Hippocampal formation (tissue), 2 donors: ENCODE measurements at places on chromosomes 5 and 9.

- DNase-seq: no peak
Measured at GRCh38 chr5:369151-369868, 47.8 kb downstream of the AHRR start.

DNA sequence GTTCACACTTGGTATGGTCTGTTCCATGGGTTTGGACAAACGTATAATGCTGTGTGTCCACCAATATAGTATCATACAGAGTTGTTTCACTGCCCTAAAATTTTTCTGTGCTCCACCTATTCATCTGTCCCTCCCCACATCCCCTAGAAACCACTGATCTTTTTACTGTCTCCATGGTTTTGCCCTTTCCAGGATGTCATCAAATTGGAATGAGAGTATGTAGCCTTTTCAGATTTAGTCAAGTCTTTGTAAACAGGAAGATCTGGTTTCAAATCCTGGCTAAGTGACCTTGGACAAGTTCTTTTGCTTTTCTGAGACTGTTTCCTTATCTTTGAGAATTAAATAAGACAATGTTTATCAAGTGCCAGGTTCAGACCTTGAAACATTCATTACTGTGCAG is 13.2 kb upstream of the LVRN start:
- DNase-seq: no peak

DNA sequence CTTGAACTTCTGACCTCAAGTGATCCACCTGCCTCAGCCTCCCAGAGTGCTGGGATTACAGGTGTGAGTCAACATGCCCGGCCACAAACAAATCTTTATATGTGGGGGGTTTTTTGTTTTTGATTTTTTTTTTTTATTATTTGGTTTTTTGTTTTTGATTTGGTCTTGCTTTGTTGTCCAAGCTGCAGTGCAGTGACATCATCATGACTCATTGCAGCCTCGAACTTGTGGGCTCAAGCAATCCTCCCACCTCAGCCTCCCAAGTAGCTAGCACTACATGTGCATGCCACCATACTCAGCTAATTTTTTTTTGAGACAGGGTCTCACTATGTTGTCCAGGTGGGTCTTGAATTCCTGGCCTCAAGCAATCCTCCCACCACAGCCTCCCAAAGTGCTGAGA is 42.4 kb downstream of the ALDH7A1 start:
- DNase-seq: no peak

DNA sequence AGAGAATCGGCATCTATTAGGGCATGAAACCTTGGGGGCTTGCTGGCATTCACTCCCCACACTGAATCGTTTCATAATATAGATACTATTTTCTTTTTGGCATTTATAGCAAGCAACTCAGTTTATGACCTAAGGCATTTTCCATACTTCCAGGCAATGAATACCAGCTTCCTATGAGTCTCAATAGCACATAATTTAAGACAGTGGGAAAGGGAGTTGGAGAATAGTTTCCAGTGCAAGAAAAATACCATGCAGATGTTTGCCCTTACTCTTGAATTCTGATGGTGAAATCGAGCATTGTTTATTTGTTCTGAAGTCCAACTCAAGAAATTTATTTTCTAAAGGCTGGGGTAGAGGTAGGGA is 175.8 kb upstream of the KLF9 start:
- no peak for DNase-seq

GRCh38 chr9:33719581-33720374 is 75.6 kb upstream of the PRSS3 start:
- DNase-seq: no peak

DNA sequence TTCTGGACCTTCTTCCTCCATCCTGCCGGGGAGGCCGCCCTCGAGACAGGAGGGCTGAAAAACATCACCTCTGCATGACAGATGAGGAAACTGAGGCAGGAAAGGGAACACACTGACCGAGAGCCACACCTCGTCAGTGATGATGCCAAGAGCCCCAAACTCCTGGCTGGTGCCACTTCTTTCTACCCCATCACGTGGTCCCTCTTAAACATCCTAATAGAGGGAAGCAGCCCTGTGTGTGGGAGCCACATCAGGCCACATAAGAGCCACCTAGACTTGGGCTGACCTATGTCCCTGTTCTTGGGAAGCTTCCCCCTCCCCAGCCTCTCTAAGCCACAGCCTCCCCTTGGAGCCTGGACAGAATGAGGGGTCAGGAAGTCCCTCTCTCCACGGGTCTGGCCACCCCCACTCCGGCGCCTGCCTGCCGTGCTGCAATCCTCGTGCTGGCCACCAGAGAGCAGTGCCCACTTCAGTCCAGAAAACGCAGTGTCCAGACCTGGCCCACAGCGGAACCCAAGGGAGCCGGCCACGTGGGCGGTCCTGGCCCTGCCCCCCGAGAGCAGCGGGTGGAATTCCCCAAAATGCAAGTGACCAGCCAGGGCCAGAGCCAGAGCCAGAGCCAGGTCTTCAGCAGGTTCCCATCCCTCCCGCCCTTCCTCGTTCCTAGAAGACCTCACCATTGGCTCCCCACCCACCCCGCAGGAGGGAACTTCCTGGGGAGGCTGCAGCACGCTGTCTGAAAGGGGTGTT is 54.7 kb upstream of the SARDH start:
- peak; percentile 10 for DNase-seq

GRCh38 chr5:143714629-143715028 is 97.3 kb upstream of the HMHB1 start:
- no peak for DNase-seq

DNA sequence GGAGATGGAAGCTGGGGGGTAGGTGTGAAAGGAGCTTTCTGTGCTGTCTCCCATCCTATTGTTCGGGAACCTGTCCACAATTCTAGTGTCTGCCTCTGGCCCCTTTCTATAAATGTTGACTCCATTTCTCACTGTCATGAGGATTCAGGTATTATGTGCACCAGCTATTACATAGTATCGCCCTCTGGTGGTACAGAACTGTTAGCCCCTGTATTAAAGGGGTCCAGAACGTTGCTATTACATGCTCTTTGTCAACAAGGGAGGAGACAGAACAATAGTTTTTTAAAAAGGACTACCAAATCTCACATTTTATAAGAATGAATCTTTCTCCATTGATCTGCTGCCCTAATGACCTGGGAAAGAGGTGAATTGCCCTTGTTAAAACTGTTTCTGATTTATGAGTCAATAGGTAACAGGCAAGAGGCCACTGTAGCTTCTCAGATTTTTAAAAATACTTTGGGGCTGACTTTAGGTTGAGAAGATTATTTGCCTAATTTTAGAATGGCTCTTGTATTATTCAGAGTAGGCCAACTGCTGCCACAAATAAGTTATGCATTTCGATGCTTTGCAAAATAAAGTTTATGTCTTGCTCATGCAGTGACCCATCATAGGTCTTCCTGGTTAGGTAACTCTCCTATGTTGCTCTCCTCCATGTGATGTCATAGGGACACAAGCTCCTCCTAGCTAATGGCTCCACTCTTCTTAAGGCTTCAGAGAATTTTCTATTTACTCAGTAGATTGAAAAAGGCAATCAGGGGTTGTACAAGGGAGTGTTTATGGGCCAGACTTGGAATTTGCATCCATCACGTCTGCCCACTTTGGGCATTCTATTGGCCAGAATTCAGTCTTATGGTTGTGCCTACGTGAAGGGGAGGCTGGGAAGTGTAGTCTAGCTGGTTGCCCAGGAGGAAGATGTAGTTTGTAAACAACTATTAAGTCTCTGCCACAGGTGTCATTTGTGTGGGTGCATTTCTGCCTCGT is 20.8 kb downstream of the DCANP1 start:
- no peak for DNase-seq

DNA sequence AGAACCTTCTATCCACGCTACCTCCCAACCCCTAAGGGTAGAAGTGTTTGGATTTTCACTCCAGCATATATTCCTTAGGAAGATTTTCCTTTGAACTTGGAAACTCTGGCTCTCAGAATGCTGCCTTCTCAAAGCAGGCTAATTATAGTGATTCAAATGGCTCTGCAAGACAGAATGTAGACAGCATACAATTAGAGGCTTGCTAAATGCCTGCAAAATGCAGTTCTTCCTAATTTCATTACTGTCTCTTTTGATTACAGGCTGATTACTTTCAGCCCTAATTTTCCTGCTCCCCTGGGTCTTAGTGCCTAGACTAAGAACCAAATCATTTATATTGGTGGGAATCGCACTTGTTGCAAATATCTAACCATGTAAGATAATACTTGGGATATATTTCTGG is 50.8 kb downstream of the ANKDD1B start:
- DNase-seq: no peak

DNA sequence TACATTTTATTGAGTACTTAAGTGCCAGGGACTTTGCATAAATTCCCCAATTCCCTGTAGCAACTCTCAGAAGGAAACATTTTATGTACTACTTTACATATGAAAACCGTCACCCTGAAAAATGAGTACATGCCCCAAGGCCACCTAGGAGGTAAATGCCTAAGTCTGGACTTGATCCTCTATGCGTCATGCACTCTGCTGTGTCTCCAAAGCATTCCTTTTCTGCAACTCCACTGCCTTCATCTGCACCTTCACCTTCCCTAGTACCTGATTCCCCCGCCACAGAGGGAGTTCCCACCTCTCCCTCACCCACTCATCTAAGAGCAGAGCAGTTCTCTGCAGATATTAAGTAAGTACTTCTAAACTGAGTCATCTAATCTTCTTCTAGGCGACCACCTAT is 75.2 kb upstream of the HRH2 start:
- no peak for DNase-seq

DNA sequence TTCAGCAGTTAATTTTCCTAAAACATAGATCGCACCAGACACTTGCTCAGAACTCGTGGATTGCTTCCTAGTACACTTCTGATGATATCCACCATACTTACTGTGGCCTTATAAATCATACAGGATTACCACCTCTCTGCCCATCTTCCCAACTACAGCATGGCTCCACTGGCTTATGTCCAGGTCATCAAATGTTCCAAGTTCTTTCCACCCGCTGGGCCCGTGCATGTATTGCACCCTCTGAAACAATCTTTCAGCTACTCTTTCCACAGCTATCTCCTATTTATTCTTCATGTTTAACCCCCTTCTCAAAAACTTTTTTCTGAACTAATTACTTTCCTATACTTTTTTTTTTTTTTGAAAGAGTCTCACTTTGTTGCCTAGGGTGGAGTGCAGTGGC is 18.5 kb downstream of the FBXW2 start:
- no peak for DNase-seq

DNA sequence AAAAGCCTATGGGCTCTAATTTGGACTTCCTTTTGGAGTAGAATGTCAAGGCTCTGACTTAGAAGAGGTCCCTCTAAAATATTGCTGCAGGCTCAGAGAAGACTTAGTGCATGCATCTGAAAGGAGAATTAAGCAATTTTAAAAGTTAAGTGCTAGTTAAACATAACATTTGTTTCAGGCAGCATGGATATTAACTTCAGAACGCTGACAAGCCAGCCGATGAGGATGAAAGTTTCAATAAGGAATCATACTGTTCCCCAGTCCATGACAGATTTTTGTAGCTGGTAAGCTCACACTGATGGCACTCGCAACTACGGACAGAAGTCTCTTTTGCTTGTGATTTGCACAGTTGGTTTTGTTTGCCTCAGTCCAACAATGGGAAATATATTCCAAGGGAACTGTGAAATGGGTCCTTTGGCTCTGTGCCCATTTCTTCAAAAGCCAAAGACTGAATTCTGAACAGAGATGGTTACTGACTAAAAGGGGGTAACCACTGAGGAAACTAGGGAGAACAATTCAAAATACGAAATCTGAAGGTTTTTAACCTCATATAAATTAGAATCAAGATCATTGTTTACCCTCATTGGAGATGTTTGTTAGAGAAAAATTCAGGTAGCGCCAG is 47.6 kb downstream of the DCP2 start:
- no peak for DNase-seq

- no peak for DNase-seq
Measured at GRCh38 chr9:121317737-121318630, 50.0 kb downstream of the GSN start.

- DNase-seq: no peak
Measured at GRCh38 chr9:115636596-115636995, 517.0 kb upstream of the PAPPA start.

GRCh38 chr5:39132792-39133191 is 58.6 kb upstream of the RICTOR start:
- no peak for DNase-seq

- no peak for DNase-seq
Measured at GRCh38 chr9:71762900-71763653, 5.2 kb downstream of the CEMIP2 start.

GRCh38 chr5:153256-153655 is 38.0 kb upstream of the LRRC14B start:
- no peak for DNase-seq

DNA sequence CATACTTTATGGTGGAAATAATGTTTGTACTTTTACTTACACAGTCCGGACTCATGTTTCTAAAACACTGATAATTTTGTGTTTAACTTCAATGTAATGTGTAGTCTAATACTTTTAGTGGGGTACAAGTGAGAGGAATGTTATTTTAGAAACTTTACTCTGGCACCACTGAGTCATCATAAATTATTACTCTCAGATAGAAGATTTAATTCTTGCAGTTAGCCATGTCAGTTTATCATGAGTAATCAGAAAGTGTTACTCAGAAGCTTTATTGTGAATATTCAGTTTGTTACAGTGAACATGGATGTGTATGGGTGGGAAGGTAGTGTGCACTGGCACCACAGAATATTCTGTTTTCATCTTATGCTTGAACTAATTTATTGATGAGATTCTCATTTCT is 20.0 kb downstream of the OGN start:
- no peak for DNase-seq

- DNase-seq: no peak
Measured at GRCh38 chr5:139012176-139012575, 137.0 kb upstream of the LRRTM2 start.

- no peak for DNase-seq
Measured at GRCh38 chr5:142610176-142611001, 75.5 kb downstream of the FGF1 start.

GRCh38 chr9:31554941-31555340 is 829.5 kb upstream of the ACO1 start:
- no peak for DNase-seq

- no peak for DNase-seq
Measured at GRCh38 chr9:107119735-107120134, 163.3 kb upstream of the RAD23B start.

- no peak for DNase-seq
Measured at GRCh38 chr5:39780347-39780746, 355.6 kb upstream of the DAB2 start.

GRCh38 chr5:82164977-82165713 is 113.0 kb downstream of the RPS23 start:
- DNase-seq: no peak

GRCh38 chr9:7935681-7936080 is 136.1 kb upstream of the DMAC1 start:
- DNase-seq: no peak

DNA sequence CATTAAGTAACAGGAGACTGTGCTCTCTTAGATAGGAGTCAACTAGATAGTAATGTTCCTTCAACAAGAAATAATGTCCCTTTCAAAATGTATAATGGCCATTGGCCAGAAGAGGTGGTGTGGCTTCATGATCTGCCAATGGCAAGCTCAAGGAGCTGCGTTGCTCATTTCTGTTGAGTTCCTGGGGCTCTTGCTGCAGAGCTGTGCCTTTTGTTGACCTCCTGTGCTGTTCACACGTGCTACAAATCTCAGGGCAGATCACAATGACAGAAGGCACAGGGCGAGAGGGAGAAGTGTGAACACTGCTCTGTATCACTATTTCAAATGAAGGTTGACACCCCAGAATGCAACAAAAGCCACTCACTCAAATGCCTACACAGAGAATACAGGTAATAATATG is 16.0 kb upstream of the TBC1D2 start:
- DNase-seq: no peak

- DNase-seq: no peak
Measured at GRCh38 chr5:135383803-135384495, 15.1 kb downstream of the MACROH2A1 start.
